Activated T-helper 9 cell treated with anti-CD3 and anti-CD28 coated beads, Interleukin-2, amount 50 U/mL, for 16 hours (primary cell): ENCODE measurements at places on chromosomes 4 and X.

DNA sequence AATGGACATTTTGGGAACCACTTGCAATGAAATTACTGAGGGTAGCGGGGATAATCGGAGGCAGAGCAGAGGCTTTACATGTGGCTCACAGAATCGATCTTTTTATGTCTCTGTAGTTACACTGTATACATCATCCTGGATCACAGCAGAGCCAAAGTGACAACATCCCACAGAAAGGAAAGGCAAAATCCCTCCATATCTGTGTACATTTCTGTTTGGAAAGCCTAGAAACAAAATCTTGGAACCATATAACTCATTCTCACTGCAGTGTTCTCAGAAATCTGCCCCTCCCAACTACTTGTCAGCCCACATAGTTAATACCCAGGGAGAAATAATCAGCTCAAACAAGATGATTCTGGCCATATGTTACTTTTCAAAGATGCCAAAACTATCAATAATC, 211.6 kb downstream of the DCLK2 start:
- DNase-seq = no peak

DNA sequence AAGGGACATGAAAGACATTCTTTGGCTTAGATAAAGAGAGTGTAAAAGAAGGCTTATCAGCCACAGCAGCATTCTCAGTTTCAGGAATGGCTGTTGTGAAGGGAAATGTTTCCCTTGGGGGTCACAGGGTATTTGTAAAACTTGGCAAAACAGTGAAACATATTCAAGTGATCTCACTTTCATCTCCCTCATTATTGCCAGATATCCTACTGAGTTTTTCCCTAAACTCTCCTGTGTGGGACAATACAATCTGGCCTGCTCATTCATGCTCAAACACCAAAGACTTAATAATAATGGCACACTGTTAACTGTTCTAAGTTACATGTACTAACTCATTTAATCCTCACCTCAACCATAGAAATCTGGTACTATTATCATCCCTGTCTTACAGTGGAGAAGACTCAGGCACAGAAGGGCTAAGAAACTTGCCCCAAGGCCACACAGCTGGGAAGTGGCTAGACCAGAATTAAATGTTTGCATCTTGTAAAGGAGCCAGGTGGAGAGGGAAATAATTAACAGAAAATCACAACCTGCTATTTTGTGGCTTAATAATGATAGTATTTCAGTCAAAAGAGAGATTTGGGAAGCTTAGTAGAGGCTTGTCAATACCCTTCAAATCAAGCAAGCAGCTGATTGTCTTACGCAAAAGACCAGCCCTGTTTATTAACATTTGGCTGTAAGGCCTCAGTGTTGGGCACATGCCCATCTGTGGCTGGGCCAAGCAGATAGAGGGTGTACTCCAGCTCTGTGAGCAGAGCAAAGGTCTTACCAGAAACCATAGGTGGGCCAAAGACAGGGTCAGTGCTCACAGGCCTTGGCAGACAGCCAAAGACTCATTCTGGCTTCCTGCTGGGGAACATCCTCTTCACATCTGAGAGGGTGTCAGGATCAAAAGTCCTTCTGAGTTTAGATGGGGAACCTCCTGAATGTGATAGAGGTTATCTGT, 17.3 kb downstream of the SMPX start:
- DNase-seq = no peak

- DNase-seq = no peak
These were observed 48.1 kb upstream of the HMX1 start for GRCh38 chr4:8919651-8920288.

- no peak for DNase-seq
These were observed 110.3 kb upstream of the KIT start for GRCh38 chr4:54547299-54548097.

- DNase-seq = no peak
These were observed 8.9 kb downstream of the WWC2 start for GRCh38 chr4:183107891-183108459.

GRCh38 chr4:26032630-26033317, 118.8 kb downstream of the SMIM20 start:
- no peak for DNase-seq

DNA sequence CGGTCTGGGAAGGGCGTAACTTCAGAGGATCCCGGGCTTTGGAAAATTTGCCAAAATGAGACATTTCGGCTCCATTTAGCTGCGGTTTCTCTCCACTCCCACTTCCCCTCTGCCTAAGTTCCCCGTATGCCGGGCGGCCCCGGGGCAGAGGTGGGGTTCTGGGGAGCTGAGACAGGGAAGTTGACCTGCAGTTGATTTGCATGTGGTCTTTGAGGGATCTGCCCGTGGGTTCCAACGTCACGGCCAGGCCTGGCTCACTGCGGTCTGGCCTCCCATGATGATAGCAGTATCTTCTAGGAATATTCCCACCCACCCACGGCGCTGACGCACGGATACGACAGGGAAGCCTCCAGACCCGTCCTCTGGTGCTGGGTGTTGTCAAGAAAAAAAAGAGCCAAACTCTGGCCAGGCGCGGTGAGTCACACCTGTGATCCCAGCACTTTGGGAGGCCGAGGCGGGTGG, 27.3 kb upstream of the CRLF2 start:
- no peak for DNase-seq

DNA sequence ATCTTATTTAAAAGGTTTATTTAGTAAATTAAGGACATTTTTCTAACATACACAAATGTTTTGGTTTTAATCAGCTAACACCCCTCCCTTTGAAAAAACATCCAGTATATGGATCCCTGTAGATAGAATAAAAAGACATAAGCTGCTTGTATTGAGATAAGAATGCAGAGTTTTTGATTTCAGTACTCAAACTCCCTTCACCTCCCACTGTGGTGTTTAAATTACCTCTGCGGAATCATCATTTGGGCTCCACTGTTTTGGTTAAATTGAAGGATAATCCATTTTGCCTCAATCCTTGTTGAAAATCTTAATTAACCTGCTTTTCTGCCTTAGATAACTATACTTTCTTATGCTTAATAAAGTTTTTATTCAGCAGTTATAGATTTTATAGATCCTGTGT, 27.6 kb downstream of the USP53 start:
- no peak for DNase-seq

DNA sequence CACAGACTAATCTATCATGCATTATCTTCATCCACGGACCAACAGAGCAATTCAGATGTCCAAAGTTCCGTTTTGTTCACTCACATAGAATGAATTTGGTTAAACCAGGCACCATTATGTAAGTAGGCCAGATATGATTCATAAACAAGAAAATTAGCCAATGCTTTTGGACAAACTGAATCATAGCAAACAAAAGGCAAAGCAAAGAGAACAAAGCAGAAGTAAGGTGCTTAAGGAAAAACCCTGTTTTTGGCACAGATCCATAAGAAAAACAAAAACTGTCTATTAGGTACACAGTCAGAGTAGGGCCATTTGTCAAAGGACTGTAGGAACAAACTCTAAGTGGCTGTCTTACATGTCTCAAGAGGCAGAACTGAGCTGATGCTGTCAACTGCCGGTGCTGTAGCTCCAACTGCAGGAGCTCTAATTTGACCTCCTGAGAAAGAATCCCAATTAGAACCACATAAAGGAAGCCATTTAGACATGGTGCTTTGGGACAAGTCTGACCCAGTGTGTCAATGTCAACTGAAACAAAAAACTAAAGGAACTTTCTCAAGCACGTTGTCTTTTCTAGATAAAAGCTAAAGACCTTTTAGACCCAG, 146.7 kb downstream of the COL25A1 start:
- no peak for DNase-seq

DNA sequence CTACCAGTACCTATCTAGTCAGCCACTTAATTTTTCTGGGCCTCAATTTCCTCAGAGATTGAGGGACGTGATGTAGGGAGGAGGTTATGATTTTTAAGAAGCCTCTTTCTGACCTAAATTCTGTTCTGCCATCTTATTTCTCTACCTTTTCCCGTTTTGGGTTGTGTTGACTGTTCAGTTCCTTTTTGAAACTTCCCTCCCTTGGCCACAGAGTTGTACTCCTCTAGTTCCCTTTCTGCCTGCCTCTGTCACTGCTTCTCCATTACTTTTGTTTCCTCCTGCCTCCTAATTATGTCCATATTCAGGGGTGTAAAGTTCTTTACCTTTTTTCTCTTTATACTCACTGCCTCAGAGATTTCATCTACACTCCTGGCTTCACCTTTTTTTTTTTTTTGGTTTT, 25.4 kb downstream of the CLCN5 start:
- no peak for DNase-seq

- DNase-seq = no peak
These were observed 78.7 kb downstream of the RBM47 start for GRCh38 chr4:40550948-40551462.

DNA sequence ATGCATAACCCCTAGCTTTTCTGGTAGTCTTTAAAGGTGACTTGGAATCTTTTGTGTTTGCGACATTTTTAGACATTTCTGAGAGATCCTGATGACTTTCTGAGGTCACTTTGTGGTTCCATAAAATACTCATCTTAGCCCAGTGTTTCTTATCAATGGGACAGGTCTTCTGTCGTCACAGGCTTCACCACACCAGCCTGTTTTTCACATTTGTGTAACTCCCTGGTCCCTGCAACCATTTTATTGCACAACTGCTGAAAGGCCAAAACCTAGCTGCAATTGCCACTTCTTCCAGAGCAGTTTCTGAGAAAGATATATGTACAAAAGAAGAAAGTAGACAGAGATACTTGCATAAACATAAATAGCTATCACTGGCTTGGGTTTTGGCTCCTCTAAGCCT, 120.9 kb downstream of the IL15 start:
- no peak for DNase-seq

GRCh38 chr4:174177536-174177935, 105.9 kb downstream of the FBXO8 start:
- no peak for DNase-seq

DNA sequence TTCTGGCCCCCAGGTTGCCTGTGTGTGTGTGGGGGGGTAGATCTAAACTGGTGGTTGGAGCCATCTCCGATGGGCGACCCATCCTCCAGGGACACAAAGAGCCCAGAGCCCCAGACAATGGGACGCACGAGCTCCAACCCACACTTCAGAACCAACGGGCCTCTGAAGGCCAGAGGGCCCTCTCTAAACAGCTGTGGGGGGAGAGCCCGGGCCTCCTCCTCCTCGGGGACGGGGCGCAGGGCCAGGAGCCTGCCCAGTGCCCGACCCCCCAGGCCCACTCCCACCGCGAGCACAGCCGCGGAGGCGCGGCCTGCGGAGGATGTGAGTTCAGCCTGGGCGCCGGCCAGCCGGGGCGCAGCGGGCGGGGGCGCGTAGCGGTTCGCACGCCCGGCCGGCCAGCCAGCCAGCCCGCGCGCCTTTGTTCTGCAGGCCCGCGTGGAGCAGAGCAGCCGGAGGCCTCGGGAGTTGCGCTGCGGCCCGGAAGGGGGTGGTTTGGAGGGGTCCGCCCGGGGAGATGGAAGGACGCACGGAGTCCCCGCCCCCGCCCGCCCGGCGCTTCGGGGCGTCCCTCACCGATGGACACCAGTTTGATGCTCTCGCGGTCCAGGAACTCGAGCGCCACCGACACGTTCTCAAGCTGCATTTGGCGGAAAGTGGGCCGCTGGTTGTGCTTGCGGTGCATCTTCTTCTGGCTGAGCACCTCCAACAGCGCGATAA, 4.0 kb downstream of the FLNA start:
- no peak for DNase-seq

DNA sequence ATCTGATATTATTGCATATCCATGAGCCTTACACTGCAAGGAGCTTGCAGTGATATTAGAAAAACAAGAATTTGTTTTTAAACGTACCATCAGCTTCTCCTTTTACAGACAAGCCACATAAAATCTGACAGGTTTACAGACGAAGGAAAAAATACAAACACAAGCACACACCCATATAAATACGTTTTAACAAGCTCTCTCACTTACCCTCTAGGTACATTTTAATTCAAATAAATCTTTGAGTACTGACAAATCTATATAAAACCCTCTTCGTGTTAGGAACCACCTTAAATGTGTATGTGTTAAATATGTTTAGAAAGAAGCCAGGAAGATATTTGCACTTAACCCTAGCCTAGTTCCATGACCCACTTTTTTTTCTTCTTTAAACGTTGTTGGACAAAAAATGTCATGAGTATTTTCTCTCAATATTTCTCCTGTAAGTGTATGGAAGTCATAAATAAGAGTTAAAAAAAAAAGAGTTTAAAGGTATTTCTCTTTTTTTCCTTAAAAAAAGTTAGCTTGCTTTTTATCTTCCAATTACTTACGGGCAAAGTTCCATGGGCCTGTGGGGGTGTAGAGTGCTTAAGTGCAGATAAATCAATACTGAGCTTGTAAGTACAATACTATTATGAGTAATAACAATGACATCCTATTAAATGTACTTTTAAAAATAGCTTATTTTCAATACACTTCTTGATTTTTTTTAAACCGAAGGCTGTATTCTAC, 1.5 kb downstream of the ARAP2 start:
- DNase-seq = no peak

DNA sequence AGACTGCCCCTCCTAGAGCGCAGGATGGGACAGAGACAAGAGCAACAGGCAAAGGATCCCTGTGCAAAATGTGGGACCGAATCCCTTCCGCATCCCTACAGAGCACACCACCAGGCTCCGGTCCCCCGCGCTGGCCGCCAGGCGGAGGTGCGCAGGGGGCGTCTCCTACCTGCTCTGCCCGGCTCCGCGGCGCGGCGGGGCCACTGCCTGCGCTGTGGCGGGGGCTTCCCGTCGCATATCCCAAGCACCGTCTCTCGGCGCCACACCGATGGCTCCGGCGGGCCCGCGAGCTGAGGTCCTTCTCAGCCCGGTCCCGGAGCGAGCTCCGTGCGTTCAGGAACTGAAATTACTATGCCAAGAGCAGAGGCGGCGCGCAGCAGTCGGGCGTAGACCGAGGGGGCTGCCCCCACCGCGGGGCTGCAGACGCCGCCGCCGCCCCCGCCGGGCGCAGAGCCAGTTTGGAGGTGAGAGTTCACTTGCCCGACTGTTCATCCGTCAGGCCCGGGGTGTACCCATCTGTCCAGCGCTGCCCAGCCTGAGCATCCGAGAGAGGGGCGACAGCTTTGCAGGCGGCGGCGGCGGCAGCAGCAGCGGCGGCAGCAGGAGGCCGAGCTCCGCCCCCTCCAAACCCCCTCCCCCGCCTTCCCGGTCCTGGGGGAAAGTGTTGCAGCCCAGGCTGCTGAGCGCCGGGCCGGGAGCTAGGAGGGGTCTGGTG, at the start of gene GPRIN3:
GPRIN3 (minus strand) TSS at position 355 of the 715 bp plus-strand sequence. CDS start 57,690 bp downstream, outside the sequence.
- DNase-seq = peak; percentile 68

- no peak for DNase-seq
These were observed 17.1 kb upstream of the CPEB2 start for GRCh38 chr4:14985161-14985560.

GRCh38 chrX:11329021-11329420, 35.8 kb downstream of the AMELX start:
- DNase-seq = no peak

GRCh38 chrX:9786798-9787635, 788 bp downstream of the SHROOM2 start:
- DNase-seq = no peak
